ENCODE measurements at places on chromosomes 5 and 9.

GRCh38 chr5:95035891-95036685, 248.8 kb downstream of the MCTP1 start:
- no peak for DNase-seq

GRCh38 chr5:16049761-16050160, 129.8 kb downstream of the MARCHF11 start:
- DNase-seq = no peak

DNA sequence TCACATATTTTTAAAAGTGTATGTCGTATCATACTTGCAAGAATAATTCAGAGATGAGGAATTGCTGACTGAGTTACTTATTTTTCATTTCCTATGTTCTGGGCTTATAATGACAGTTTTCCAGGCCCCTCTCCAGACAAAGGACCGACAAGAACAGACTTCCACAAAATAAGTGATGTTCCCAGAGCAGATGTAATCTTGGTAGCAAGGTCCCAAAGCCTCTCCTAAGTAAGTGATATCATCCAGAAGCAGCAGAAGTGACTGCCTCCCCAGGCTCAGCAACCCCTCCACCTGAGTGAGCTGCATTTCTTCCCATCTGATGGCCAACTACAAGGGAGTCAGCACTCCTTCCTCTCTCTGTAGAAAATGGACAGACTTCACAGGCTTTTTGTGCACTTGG, 57.1 kb downstream of the SEMA6A start:
- no peak for DNase-seq

DNA sequence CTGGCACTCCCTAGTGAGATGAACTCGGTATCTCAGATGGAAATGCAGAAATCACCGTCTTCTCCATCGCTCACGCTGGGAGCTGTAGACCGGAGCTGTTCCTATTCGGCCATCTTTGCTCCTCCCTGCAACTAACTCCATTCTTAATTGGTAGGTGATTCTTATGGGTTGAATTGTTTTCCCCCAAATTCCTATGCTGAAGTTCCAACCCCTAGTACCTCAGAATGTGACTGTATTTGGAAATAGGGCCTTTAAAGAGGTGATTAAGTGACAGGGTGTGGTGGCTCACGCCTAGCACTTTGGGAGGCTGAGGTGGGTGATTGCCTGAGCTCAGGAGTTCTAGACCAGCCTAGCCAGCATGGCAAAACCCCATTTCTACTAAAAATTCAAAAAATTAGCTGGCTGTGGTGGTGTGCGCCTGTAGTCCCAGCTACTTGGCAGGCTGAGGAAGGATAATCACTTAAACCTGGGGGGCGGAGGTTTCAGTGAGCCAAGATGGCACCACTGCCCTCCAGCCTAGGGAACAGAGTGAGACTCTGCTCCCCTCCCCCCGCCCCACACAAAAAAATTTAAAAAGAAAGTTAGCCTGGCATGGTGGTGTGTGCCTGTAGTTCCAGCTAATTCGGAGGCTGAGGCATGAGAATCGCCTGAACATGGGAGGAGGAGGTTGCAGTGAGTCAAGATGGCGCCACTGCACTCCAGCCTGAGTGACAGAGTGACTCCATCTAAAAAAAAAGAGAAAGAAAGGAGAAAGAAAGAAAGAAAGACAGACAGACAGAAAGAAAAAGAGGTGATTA, 25.2 kb upstream of the FOCAD start:
- no peak for DNase-seq

GRCh38 chr5:142970440-142971030, 200.4 kb downstream of the ARHGAP26 start:
- no peak for DNase-seq

DNA sequence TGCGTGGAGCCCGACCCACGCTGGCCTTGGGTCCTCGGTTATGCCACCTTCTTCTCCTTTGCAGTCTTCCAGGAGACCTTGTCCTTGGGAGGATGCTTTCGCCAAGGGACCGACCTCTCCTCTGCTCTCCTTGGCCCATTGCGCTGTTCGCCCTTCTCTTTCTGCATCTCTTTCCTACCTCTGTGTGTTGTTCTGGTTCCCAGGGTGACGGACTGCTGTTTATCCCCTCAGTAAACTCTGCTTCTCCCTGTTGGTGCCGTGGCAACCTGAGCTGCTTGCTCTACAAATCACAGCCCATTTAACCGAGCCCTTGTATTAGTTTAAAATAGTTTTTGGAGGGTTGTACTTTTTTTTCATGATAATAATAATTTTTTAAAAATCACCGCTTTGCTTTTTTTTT, 97.9 kb downstream of the DAPK1 start:
- DNase-seq = no peak

GRCh38 chr5:107778647-107779046, 107.9 kb upstream of the EFNA5 start:
- DNase-seq = no peak

GRCh38 chr9:137240318-137240840, 708 bp upstream of the TUBB4B start:
- DNase-seq = peak; percentile 43

DNA sequence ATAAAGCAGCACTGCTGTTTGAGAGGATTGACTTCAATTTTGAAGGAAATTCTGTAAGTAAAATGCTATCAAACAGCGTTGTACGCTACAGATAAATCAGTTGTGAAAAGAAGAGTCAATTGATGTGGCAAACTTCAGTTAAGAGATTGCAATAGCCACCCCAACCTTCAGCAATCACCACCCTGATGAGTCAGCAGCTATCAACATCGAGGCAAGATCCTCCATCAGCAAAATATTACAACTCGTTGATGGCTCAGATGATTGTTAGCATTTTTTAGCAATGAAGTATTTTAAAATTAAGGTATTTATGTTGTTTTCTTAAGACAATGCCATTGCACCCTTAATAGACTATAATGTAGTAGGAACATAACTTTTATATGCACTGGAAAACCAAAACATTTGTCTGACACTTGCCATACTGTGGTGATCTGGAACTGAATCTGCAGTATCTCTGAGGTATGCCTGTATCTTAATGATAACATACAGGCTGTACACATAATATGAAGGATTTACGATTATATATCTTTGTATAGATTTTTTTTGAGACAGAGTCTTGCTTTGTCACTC, 47.5 kb downstream of the VPS13A start:
- DNase-seq = no peak

GRCh38 chr9:121917375-121918335, 175.5 kb downstream of the TTLL11 start:
- no peak for DNase-seq

DNA sequence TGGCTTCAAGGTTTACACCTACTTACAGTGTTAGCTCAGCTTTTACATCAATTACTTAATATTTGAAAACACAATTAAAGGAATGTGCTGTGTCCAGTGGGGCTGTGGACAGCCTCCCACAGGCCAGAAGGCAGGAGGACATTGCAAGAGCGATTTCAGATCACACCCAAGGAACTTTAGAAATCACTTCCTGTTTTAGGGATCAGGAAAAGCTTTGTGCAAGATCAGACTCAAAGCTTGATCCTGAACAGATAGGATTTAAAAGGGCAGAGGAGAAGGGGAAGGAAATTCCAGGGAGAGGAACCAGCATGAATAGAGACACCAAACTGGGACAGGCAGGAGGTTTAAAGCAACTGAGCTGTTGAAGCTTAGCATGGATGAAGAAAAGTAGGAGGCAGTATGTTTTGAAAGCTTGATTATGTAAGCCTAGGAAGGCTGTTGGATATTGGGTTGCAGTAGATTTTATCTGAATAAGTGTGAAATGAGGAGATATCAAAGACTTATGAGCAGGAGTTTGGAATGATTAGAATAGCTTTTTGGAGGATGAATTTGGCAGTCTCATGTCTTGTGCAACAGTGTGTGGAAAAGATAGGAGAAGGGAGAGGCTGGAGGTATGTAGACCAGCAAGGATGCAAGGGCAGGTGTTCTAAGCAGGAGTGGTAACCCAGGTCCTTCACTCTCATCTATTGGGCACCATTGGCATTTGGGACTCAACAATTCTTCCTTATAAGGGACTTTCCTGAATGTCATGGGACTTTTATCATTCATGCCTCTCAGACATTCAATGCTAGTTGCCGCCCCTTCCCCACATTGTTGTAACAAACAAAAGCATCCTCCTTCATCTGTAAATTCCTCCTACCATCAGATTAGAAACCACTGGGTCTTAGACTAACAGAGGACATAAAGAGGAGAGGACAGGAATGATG, 123.5 kb downstream of the TARS1 start:
- DNase-seq = no peak

- no peak for DNase-seq
Measured at GRCh38 chr5:104400941-104401340, 838.4 kb upstream of the NUDT12 start.

DNA sequence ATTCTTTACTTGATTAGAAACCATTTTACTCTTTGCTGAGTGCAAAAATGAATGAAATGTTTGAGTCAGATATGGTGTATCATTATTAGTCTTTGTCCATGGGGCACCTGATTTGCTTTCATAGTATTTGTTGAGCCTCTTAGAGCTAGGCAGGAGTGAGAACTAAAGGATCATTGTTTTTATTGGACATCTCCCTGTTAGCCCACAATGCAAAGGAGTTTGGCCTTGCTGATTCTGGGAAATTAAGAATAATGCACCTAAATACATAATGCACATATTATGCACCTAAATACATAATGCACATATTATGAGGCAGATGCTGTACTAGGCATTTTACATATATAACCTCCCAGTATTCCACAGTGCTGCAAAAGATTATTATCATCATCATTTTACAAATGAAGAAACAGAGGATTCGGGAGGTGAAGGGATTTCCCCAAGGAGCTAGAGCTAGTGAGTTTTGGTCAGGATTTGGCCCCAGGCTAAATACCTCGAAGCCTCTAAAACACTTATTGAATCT, 113.0 kb upstream of the LIFR start:
- DNase-seq = no peak

DNA sequence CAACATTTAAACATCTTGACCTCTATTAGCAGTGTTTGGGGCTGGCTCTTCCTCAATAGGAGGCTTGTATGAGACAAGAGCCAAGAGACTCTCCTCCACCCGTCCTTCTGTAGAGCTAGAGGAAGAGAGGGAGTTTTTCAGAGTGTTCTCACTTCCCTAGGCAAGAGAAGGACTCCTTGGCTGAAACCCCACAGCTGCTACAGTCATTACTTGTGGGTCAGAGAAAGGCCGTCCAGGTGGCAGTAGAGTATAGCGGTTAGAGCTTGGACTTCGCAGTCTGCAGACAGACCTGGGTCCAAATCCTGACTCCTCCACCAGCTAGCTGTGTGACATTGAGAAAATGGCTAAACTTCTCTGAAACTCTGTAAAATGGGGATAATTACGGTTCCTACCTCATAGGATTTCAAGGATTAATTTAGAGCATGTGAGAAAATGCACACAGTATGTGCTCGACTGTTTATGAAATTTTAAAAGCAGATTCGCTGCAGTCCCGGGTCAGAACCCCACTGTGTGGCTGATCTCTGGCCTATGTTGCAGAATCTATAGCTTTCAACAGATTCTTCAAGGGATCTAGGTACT, 80.8 kb upstream of the ARAP3 start:
- DNase-seq = no peak

DNA sequence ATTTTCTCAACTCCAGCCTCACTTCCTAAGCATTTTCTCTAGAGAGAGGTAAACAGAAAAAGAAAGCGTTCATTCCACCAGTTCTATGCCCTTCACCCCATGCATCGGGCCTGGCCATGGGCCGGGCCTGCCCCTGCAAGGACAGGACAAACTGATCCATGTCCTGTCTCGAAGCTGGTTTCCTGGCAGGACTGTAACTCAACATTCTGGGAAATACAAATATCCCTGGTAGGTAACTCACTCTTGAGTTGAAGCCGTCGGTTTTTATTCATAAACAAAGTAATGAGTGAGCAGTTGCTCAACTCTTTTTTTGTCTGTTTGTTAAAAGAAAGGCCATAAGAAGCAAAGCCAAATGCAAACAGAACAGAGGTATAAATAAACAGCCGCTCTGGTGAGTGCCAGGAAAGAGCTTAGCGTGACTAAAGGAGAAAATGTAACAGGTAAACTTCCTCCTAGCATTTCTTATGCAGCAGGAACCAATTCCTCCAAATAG, 64.4 kb upstream of the DNAH5 start:
- DNase-seq = no peak

- no peak for DNase-seq
Measured at GRCh38 chr9:90616806-90617205, 25.8 kb downstream of the DIRAS2 start.

DNA sequence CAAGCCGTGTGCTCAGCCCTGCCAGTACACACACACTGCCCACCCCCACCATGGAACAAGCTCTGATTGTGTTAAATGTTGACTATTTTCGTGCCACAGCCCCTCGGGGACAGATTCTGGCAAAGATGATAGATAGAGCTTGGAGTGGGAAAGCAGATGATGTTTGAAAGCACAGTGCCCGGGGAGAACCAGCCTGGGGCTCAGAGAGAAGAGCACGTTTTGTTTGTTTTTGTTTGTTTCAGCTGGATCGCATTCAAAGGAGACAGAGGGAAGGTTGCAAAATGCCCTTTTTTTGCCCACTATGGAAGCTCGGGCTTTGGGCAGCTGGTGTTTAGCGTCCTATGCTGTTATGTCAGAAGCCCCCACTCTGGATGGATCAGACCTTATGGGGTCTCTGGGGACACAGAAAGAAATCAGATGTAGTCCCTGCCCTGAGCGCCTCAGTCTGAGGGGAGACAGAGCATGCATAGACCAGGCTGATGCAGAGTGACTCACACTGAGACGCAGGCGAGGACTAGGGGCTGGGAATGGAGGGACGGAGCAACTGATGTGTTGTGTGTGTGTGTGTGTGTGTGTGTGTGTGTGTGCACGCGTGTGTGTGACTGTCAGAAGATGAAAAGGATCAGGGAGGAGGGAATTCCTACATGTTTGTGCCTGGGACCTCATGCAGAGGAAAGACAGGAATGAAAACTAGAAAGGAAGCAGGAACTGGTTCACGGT, 229.7 kb downstream of the MELK start:
- DNase-seq = peak; percentile 30

- no peak for DNase-seq
Measured at GRCh38 chr9:68793605-68794343, 88.7 kb downstream of the PIP5K1B start.

DNA sequence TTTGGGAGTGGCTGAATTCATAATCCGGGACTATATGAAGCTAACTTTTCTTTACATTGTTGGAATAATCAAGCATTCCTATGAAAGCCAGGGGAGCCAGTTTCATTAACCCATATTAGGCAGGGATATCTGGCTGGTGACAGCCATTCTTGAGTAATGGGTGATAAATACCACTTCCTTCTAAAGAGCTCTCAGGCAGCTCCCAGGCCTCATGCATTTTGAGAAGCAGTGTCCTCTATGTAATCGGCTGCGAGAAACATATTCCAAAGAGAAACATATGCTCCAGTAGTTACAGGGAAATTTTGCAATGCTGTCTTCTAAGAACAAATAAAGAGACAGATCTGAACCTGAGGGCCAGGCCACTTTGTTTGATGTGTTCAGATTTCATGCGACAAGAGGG, 83.1 kb downstream of the MSX2 start:
- no peak for DNase-seq

- no peak for DNase-seq
Measured at GRCh38 chr5:74576941-74577456, 63.5 kb downstream of the ENC1 start.

DNA sequence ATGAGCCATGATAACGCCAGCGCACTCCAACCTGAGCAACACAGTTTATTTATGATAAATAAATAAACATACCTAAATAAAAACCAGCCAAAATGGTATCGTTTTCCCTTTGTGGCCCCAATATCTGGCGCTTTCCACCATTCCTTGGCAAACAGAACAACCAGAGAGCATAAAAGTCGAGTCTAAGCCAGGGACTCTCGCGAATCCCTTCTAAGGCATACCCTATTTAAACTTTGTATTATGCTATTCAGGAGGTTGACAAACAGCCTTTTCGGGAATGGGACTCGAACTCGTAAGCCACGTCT, 386 bp upstream of the MATR3 start:
- no peak for DNase-seq

- no peak for DNase-seq
Measured at GRCh38 chr9:77744841-77745430, 96.8 kb upstream of the GNA14 start.

All from NCI-H1436 (cell line).